D721Med (cell line): ENCODE measurements at places on chromosomes 11 and 22.

- DNase-seq: no peak
Observed at GRCh38 chr11:86158704-86159580, 85.6 kb upstream of the EED start.

DNA sequence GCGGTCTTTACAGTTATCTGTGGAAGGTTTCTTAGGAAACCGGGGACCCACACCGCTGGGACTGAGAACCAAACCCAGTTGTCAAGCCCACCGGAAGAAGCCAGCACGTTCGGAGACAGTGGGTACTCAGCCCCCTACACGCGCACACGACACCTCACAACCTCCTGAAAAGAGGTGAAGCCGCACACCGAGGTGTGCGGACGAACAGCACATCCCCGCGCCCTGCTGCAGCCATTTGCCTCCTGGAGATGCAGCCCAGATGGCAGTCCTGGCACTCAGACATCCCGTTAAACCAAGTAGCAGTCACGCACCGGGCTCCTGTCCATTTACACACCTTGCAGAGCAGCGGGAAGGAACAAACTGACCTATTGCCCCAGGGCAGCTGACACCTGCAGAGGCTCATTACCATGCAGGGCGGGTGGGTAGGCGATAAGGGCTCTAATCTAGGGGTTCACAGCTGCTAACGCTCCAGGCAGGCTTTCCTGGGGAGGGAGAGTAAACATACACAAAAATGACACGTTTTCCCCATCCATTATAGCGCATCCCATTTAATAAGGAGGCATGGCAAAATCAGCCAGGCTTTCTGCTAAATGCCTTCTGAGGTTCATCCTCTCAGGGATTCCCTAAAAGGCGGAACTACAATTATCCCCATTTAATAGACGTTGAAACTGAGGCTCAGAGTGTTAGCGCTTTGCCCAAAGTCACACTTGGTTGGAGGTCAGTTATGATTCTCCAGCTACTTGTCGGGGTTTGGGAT is 864 bp upstream of the EHBP1L1 start:
- DNase-seq: no peak

DNA sequence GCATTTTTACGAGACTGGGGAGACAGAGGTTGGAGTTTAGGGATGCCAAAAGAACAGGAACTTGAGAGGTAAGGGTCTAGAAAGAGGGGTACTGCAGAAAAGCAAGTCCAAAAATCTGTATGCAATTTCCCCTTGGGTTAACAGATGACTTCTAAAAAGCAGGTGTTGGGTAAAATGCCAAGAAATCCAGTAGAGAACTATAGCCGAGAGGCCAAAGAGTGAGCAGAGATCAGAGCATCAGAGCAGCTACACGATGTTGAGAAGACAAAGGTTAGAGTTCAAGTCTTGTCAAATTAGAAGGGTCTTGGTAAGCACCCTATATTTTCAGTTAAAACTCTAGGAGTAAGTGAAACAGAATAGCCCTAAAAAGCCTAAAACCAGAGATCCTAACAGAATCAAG is 145.2 kb downstream of the FCHSD2 start:
- DNase-seq: no peak

DNA sequence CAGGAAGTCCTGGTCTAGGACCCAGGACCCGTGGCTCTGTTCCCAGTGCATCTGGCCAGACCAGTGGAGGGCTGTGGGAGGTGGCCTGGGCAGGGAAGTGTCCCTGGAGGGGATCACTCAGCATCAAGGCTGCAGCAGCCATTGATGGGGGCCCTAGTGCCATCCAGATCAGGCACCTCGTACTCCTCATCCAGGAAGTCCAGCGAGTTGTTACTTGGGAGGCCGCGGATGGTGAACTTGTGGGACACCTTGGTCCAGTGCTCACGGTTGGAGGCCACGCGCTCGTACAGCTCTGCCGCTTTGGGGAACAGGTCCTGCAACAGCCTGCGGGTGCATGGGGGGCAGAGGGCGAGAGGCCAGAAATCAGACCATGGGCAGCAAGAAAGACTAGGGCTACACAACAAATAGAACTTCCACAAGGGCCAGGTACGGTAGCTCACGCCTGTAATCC is 96.9 kb downstream of the PDE2A start:
- no peak for DNase-seq

GRCh38 chr11:23569547-23569946 is 709.3 kb upstream of the CCDC179 start:
- no peak for DNase-seq

DNA sequence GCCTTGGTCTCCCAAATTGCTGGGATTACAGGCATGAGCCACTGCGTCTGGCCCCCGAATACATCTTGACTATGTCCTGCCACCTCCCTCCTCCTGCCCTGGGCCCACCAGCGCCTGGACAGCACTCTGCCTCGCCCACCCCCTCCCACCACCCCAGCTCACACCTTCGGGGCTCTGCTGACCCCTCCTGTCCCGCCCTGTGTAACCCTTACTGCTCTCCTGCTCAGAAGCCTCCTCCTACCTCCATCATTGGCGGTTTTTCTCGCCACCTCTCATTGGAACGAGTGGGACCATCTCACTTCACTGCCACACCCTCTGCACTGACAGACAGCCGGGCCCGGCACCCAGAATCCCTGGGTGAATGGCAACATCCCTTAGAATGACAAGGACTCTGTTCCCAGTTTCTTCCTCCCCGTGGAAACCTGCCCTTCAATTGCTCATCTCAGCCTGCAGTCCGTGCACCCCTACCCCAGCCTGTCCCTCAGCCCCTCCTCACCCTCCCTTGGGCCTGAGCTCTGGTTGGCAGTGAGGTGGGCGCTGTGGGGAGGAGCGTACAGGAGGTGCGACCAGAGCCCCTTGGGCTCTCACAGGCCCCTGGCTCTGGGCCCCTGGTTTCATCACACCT is 32.2 kb downstream of the LRRC74B start:
- no peak for DNase-seq

GRCh38 chr22:41831383-41831782 is 1.5 kb upstream of the SREBF2 start:
- no peak for DNase-seq
